ENCODE measurements at places on chromosomes 3 and 15.
A peak's percentile ranks its signal among the peaks of the same experiment; 100 is the strongest.

DNA sequence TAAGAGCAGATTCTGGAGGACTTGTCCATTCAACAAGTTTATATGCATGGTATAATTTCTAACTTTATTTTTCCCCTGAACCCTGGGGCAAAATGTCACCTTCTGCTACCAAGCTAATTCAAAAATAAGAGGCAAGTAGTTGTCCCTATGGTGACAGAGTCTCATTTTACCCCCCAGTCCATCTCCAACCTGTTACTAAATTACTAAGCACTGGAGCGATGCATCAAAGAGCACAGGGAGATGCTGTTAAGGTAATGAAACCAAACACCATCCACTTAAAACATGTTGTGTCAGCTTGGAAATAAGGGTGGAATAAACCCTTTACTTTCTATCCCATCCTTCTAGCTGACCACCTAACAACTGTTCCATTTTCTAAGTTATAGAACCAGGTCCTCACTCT, 417.4 kb upstream of the ATP11B start:
- no peak for DNase-seq

DNA sequence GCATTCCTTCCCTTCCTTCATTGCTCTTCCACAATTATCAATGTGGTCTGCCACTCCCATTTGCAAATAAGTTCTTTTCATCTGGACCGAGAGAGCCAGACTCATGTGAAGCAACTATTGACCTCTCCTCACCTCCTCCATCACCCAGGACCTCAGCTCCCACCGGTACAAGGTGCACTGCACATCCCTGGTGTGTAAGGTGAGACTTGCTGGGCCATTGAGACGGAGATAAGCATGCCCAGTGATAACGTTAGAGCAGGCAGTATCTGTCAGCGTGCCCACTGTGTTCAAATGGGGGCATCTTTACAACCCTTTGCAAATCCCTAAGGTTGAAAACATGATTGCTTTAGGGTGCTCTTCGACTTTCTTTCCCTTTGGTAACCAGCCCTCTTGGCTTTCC, 154.8 kb downstream of the ADAMTS17 start:
- DNase-seq = no peak

DNA sequence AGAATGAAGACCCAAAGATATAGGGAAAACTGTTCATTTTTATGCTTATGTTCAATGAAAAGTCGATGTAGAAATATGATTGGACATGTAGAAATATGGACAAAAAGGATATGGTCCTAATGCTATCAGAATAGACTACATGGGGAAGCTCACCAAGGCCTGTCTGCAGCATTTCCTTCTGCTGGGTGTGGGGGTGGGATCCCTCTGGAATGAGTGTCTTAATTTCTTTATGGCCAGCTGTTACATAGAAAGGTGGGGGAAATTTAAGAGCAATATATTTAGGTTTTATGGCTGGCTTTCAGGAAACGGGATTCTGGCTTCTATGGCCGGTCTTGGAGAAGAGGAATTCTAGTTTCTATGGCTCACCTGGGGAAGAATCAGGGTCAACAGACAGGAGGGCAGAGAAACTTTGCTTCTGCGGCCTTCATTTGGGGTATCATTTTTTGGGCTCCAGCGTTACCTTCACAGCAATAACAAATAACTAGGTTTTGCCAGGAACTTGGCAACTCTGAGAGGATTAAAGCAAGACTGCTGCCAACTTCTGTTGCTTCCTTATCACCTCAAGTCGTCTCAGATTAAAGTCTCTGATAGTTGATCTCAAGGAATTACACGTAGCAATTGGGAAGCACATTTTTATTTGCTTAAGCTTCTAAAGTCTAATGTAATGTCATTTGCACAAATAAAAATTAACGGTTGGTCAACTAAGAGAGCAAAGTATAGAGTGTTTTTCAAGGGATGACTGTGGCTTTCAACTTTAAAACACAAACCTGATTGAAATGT, 57.0 kb upstream of the GATM start:
- DNase-seq = no peak

GRCh38 chr3:172717493-172718088, 6.7 kb upstream of the NCEH1 start:
- no peak for DNase-seq

- no peak for DNase-seq
Measured at GRCh38 chr3:132342183-132342582, 25.0 kb downstream of the ACP3 start.

DNA sequence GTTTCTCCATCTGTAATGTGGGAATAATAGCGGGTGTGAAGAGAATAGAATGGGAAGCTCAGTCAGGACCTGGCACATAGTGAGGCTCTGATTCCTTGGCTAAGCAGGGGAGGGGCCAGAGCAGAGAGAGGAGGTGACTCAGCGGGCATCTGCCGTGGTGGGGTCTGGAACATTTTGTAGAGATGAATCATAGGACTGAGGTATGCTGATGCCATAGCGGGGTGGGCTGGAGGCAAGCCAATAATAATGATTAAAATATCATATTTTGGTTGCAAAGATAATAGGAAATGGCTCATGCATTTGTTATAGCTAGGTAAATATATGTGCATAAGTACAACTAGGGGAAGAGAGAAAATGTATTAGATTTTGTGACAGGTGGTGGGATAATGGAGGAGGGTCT, 11.2 kb downstream of the TGM4 start:
- no peak for DNase-seq

GRCh38 chr3:120437559-120437958, 13.2 kb downstream of the FSTL1 start:
- no peak for DNase-seq

DNA sequence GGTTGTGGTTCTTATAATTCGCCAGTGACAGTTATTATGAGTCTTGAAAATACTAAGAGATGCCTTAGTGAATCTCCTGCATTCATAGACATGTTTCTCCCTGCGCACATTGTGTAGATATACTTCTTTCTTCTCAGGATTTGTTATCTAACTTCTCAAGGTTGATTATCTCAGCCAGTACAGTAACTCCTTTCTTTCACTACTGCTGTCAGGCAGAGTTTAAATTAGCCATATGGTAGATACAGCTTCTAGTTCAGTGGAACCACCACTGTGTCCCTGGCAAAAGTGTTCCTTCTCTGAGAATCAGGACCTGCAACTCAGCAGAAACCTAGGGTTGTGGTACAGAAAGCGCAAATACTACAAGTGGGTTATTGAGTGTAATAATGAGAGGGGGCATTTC, 175.0 kb upstream of the SGO1 start:
- DNase-seq = no peak

GRCh38 chr15:63457379-63457778, 47.0 kb upstream of the USP3 start:
- no peak for DNase-seq

GRCh38 chr3:105401254-105401653, 34.5 kb downstream of the ALCAM start:
- DNase-seq = no peak

DNA sequence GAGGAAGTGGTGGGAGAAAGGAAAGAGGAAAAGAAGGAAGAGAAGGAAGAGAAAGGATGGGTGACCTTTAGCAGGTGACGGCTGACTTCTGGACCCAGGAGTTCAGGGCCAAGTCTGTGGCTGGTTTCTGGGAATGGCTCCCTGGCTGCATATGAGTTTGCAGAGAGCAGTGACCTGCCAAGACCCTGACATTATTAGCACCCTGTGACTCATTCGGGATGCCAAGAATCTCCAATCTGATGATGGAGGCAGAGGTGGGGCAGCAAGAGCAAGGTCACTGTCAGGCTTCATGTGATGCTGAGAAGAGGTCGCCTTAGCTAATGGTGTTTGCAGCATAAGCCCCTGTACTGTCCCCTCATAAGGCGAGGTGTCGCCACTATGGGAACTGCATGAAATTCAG, 42.6 kb downstream of the MYZAP start:
- DNase-seq = no peak

- no peak for DNase-seq
Measured at GRCh38 chr15:65926459-65926858, 57.2 kb downstream of the RAB11A start.

- DNase-seq = no peak
Measured at GRCh38 chr3:98962189-98962930, 60.9 kb upstream of the DCBLD2 start.

- no peak for DNase-seq
Measured at GRCh38 chr3:15041950-15042349, 23.2 kb downstream of the MRPS25 start.

DNA sequence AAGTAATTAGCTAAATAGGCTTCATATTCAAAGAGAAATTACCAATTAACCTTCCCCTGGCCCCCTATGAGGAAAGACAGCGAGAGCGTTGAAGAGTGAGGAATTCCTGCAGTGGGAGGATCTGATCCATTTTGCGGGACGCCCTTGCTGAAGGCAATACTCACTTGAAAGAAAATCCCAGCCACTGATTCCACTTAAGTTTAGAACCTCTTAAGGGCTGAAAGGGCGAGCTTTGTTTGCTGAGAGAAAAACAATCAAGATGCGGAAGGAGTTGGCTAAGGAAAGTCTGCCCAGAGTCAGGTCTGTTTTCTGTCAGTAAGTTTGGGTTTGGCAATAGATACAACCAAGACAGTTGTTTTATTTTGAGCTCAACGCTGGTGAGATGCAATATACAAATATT, 102.8 kb upstream of the GBE1 start:
- no peak for DNase-seq

DNA sequence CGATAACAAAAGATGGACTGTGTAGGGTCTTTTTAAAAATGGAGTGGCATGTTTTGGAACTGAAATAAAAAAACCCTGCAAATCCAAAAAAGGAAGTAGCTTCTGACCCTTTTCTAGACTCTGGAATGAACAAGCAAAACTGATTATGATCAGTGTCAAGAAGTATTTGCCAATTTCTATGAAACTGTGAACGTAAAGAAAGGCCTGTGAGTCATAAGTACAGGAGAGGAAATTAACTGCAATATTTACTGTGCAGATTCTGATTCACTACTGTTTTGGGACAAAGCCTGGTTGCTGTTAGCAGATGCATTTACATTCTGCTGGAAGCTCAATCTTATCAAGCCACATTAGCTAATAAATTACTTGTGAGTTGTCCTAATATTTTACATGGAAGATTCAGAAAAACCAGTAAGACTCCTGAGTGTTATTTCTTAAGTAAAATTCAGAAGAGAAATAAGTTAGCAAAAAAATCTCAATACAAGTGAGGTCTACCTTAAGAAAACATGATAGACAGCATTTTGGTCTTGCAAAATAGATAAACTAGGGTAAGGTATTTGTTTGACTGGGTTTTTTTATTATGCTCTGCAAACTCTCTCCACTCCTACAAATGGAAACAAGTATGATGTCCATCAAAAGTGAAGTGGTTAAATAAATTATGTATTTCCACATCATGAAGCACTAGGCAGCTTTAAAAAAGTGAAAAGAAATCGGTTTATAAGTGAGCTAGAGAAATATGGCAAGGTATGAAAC, 90.2 kb upstream of the LMOD3 start:
- no peak for DNase-seq

GRCh38 chr3:69406163-69406562, 20.3 kb upstream of the FRMD4B start:
- DNase-seq = no peak

- DNase-seq = no peak
Measured at GRCh38 chr3:185813205-185813604, 11.6 kb downstream of the IGF2BP2 start.

DNA sequence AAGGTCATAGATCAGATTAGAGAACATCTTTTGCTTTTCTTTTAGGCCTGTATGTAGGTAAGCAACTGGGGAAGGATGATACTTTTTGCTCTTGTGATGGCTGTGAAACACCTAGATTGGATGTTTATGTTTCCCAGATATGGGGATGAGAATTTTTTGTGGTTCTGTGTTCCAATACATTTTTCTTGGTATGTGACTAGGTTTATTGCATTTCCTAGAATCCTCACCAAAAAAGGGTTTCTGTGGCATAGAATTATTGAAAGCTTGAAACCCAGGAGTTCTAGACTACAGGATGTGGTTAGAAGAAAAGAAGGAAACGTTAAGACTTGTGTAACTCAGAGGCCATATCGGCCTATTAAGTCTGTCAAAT, 25.8 kb downstream of the OXNAD1 start:
- no peak for DNase-seq

DNA sequence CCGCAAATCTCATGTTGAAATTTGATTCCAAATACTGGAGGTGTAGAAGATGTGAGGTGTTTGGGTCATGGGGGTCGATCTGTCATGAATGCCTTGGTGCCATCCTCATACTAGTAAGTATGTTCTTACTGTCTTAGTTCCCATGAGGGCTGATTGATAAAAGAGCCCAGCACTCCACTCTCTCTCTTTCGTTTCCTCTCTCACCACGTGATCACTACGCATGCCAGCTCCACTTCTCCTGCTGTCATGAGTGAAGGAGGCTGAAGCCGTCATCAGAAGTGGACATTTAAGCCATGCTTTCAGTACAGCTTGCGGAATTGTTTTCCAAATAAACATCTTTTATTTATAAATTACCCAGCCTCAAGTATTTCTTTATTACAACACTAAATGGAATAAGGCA, 6.1 kb downstream of the OR5H15 start:
- DNase-seq = no peak

DNA sequence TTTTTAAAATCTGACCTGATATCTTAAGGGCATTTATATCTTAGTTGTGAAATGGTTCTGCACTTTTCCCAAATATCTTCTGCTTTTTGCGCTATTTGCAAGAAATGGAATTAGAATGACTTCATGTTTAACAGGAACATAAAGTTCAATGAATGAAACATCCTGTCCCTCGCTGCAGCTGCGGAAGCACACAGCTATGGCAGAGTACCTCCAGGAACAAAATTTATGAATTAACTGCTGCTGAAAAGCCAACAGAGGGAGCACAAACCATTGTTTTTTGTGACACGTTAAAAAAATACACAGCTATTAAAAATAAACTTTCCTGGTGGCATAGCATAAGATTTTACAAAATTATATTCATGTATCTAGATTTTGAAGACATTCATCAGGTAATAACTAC, 404.4 kb upstream of the MDFIC2 start:
- no peak for DNase-seq

GRCh38 chr3:129460155-129460554, 20.1 kb downstream of the IFT122 start:
- DNase-seq = no peak

- DNase-seq = no peak
Measured at GRCh38 chr15:92653836-92654539, 1.6 kb downstream of the FAM174B start.

DNA sequence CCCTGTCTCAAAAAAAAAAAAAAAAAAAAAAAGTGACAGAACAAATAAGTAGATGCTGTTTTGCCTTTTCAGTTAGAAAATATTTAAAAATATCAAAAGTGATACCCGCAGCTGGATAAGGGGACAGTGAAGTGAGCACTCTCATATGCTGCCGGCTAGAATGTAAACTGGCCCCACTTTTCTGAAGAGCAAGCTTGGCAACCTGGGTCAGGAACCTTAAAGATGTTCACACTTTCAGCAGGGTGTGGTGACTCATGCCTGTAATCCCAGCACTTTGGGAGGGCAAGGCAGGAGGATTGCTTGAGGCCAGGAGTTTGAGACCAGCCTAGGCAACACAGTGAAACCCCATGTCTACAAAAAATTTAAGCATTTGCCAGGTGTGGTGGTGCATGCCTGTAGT, 17.4 kb downstream of the FSD2 start:
- no peak for DNase-seq

GRCh38 chr3:54427941-54428871, 305.9 kb downstream of the CACNA2D3 start:
- DNase-seq = peak; percentile 48

All from dorsolateral prefrontal cortex (tissue), 122 donors.